CD4-positive, alpha-beta memory T cell (primary cell): ENCODE measurements at places on chromosomes 2 and 18. TPM values are rescaled to one million over a fixed set of nuclear protein-coding genes. Genes with fewer than 3 reads are reported as not detected.
A peak's percentile ranks its signal among the peaks of the same experiment; 100 is the strongest.

Gene AQP12A
- total RNA-seq: not detected

Gene DOK6
- total RNA-seq: not detected

Gene POTEC
- total RNA-seq: not detected

Gene RBMS1
- total RNA-seq: 103 TPM

Gene SLC38A11
- not detected for total RNA-seq

Gene C2orf78
- total RNA-seq: not detected

Gene CHCHD5
- 23.3 TPM for total RNA-seq

Gene CCDC102B
- 4.9 TPM for total RNA-seq

DNA sequence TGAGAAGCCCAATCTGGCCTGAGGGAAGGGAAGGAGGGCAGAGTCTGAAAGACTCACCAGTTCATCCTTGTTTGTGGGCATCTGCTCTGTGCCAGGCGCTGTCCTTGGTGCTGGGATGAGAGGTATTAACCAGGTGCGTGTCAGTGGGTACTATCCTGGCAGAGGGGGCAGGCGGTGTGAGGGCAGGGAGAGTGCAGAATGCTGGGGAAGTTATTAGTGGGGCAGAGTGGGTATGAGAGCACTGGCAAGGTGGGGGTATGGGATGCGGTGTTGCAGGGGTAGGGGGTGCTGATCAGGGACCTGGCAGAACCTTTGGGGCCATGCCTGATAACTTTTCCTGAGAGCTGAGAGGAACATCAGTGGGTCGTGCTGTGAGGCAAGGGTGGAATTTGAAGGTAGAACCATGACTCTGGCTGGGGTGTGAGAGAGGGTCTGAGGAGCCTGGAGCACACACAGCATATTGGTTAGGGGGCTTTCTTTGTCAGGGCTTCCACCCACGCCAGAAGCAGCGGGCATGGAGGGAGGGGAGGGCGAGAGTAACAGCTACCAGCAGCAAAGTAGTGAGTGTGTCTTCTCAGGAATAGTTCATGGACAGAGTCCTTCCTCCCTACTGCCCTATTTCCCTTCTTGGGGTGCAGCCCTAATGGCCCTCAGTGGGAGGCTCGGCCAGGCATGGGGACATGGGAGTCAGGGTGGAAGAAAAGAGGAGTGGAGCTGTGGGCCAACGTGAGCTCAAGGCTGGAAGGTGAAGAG lies 290.7 kb downstream of the CYP26B1 start:
- no peak for DNase-seq

DNA sequence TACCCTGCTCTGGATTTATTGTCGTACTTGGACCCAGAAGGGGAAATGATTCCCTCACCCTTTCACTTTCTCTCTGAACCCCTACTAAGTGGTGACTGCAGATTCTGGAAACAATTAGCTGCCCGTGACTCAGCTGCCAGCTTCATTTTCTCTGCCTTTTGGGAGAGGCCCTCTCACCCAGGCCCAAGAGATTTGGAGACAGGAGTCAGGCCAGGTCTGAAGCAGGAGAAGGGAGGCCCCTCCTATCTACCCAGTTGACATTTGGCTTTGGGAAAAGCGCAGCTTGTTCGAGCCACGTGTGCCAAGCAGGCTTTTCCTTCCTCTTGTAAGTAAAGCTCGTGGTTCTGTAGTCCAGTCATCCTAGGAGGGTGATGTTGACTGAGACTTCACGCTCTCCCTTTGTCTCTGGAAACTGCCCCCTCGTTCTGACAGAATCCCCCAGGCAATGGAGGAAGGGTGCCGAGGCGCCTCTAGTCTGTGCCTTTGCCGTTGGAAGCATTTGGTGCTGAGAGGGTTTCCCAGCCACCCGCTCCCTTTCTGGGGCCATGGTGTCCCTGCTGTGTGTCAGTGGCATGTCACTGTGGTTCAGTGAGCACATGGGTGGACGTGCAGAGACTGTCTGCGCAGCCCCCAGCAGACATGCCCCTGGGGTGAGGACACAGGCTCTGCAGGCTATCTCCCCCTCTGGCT lies 8.6 kb downstream of the OXER1 start:
- DNase-seq: no peak

DNA sequence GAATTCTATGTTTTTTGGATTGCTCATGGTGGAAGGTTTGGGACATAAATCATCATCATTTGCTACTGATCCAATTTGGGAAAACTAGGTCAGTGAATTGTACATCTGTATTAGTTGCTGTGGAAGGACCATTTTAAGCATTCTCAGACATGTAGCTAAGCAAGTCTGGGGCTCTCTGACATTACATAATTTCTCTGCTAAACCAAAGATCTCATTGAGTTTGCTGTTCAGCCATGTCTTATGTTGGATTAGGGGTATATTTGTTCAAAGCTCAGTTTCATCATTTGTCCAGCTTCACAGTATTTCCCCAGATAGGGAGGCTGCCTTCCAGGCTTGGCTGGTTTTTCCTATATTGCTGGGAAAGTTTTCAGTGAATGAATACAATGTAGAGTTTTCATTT lies 399.7 kb downstream of the MTX2 start:
- DNase-seq: no peak

GRCh38 chr18:75113455-75113854 lies 95.5 kb downstream of the PTGR3 start:
- DNase-seq: no peak

GRCh38 chr2:164581050-164581449 lies 40.2 kb downstream of the GRB14 start:
- no peak for DNase-seq

- no peak for DNase-seq
Measured at GRCh38 chr2:58629545-58630119, 388.5 kb upstream of the FANCL start.

- DNase-seq: no peak
Measured at GRCh38 chr2:99772591-99773331, 282.9 kb upstream of the REV1 start.

DNA sequence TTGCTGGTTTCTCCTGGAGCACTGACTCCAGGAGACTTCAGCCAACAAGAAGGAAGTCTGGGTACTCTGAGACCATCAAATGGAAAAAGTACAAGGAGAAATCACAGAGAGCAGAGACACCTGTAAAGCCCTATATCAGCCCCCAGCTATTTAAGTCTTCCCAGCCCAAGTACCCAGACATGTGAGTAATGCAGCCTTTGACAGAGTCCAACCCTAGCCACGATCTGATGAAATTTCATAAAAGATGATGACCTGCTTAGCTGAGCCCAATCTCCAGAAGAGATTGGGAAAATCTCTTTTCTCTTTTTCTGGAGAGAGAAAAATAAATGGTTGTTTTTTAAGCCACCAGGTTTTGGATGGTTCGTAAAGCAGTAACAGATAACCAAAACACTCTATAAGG lies 196.6 kb downstream of the NBAS start:
- DNase-seq: no peak

GRCh38 chr2:234679301-234679740 lies 182.4 kb upstream of the ARL4C start:
- no peak for DNase-seq

DNA sequence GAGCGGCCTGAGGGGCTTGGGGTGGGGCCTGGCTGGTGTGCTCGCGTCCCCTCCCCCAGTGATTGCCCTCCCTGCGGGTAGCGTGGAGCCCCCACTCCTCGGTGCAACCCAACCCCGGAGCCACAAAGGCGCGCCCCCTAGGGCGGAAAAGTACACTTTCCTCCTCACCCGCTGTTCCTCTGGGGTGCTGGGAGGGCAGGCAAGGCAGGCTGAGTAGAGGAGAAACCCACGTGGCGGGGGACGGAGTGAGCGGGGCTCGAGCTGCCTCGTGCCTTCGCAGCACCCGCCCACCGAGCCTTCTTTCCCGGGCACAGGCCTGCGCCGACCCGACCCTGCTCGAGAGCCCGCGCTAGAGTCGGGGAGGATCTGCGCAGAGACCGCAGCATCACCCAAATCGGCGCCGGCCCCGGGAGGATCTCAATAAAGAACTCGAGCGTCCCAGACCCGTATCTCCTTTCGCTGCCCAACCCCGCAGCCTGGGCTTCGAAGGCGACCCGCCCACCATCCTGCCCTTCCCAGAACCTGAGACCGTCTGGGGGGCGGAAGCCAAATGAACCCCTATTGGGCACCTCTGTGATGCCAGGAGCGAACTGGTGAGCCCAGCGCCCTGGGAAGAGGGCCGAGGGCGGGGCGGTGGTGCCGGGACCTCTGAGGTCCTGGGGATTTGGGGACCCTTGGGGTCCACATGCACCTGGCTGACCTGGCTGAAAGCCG lies 1.5 kb downstream of the UCN start:
- peak; percentile 9 for DNase-seq

DNA sequence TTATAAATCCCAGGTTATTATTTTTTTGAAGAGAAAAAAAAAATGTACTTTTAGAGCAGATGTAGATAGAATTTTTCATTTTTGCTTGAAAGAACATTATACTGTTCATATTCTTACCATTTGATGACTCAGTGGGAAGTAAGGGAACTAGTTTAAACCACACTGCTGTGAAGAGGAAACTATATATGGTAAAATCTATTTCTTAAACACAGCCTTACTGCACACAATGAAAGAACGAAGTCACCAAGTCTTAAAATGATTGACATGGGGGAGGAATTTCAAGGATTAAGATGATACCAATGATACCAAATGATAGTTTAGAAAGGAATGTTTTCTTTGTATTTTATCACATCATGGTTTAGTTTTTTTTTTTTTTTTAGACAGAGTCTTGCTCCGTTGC lies 5.0 kb downstream of the ACTR2 start:
- DNase-seq: no peak

DNA sequence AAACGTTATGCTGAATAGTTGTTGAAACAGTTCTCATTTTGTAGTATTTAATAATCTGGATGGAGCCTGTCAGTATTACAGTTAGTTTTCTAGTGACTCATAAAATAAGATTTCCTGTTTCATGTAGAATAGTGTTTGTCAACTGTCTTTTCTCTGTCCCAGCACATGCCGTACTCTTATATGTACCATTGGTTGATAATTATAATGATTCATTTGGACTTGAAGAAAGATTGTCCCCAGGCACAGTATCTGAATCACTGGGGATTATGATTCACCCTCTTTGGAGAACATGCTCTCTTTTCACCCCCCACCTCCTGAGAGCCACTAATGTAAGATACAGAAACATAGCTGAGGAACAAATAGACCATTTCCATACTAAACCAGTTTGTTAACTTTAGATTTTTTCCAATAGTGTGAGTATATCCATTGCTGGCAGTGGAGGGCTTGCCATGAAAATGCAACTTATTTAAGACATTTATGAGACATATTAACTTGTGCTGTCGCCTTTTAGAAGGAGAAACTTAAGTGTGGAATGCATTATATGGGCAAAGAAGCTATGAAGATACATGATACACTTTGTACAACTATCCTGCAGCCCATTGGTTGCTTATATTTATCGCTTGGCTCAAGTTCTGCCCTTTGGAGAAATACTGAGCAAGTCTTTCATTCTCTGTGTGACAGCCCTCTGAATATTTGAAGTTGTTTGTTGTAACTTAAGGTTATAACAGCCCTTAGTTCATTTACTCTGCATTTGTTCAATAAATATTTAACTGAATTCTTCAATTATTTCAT lies 12.4 kb downstream of the COPS8 start:
- DNase-seq: no peak

- DNase-seq: no peak
Measured at GRCh38 chr18:75809151-75809925, 381.8 kb upstream of the SMIM21 start.

- no peak for DNase-seq
Measured at GRCh38 chr18:48452861-48453323, 43.7 kb upstream of the ZBTB7C start.

GRCh38 chr2:122670897-122671296 lies 915.4 kb downstream of the TSN start:
- DNase-seq: no peak

GRCh38 chr2:158905341-158905740 lies 63.1 kb upstream of the TANC1 start:
- no peak for DNase-seq

DNA sequence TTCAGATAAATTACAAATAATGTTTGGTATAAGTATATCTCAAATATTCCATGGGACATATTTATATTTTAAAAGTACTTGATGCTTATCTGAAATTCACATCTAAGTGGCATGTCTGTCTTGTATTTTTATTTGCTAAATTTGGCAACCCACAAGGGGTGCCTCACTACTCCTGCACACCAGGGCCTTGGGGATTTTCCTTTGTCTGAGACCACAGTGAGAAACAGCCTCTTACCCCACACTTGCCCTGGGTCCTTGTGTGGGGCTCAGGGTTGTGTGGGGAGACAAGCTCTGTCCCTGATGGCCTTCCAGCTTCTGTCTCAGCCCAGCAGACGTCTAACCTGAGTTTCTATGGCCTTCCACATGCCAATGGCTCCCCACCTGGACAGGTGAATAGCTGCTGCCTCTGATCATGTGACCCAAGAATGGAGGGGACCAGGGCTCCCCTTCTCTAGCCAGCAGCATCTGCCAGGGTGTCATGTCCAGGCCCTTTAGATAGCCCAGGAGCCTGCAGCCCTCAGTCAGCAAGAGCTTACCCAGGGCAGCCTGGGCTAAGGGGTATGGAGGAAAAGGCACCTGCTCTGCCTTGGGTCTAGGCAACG lies 49.5 kb upstream of the MRPL33 start:
- no peak for DNase-seq

DNA sequence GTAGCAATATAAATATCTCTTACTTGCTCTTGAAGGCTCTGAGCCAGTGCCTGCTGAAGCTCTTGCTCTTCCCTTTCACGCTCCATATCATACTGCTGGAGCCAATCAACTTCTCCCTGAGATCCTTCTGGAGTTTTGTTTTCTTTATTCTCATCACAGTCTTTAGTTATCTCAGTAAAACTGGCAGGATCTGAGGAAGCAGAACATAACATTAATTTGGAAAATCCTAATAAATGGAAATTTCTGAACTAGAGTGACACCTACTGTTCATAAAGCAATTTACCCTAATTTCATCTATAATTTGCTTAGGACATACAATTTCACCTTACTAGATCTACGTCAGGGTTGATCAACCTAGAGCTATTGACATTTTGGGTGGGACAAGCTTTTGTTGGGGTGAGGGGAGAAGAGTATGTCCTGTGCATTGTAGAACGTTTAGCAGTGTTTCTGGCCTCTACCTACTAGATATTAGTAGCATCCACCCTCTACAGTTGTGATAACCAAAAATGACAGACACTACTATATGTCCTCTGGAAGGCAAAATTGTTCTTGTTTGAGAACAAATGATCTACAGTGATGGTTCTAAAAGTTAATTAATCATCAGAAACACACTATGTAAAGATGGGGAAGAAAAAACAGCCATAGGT lies 47.2 kb downstream of the VIL1 start:
- DNase-seq: peak; percentile 14

- no peak for DNase-seq
Measured at GRCh38 chr2:18749912-18750526, 160.7 kb upstream of the NT5C1B start.

GRCh38 chr2:85605406-85606115 lies 3.1 kb upstream of the TMEM150A start:
- no peak for DNase-seq

- DNase-seq: no peak
Measured at GRCh38 chr18:55592572-55592971, 4.6 kb upstream of the TCF4 start.

DNA sequence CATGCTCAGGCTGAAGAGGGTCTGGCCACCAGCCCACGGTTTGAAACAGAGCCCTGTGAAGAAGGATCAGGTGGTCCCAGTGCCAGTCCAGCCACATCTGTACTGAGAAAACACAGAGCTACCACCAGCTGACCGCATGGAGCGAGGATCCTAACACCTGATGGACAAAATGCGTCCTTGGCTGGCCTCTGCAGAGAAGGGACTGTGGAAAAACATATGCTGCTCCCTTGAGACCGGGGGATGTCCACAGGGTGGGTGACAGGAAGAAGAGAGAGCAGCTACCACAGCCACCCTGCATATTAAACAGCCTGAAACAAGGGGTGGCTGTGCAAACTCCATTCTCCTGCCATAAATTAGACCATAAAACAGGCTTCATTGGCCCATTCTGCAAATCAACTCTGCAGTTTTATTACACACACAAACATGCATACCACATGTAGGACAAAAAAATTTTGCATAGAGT lies 137.2 kb downstream of the BCL2 start:
- no peak for DNase-seq
